ENCODE measurements at places on chromosomes 3 and 15. TPM values are rescaled to one million over a fixed set of nuclear protein-coding genes. Genes with fewer than 3 reads are reported as not detected.

GRCh38 chr15:51483520-51483919 is 139.1 kb downstream of the DMXL2 start:
- DNase-seq = no peak

- DNase-seq = no peak
Measured at GRCh38 chr15:68506071-68506470, 72.7 kb upstream of the CORO2B start.

GRCh38 chr15:33064878-33065277 is 129.6 kb downstream of the FMN1 start:
- no peak for DNase-seq

DNA sequence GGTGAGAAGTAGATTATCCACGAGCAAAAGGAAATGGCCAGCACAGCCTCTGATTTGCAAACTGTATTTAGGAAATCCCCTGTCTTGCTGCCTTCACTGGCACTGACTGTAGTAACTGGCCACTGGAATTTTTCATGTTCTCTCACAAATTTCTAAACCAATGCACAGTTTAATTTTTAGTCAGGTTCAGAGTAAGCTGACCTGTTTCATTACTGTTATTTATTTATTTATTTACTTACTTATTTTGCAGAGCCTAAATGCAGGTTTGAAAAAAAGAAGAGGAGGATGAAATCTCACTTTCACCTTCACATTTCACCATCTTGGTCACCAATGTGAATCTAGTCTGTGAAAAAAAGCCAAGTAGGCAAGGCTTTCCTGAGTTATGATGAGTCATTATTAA is 291.0 kb downstream of the PLOD2 start:
- DNase-seq = no peak

- DNase-seq = no peak
Measured at GRCh38 chr3:182366746-182367145, 426.6 kb upstream of the ATP11B start.

- no peak for DNase-seq
Measured at GRCh38 chr3:41148478-41148877, 50.8 kb upstream of the CTNNB1 start.

GRCh38 chr15:80010131-80010673 is 39.2 kb upstream of the BCL2A1 start:
- no peak for DNase-seq

DNA sequence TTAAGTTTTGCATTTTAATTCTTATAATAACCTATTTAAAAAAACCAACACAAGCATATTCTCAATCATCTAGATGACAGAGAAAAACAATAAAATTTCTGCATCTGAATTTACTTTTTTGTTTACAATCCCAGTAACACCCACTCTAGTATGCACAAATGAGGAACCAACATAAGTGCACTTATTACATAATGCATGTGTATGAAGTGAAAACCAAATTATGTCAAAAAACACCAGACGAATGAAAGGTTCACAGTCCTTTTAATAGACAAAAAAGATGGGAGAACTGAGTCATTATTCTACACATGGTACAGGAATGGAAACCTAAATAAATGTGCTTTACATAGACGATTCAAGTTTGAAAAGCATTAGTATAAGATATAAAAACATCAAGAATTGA is 91.7 kb downstream of the NR1I2 start:
- no peak for DNase-seq

Gene BCHE
- total RNA-seq = 26.6 TPM

Gene CTXN2
- not detected for total RNA-seq

All from mucosa of descending colon (tissue), 3 donors.